ENCODE measurements at places on chromosomes 1 and 21. TPM values are rescaled to one million over a fixed set of nuclear protein-coding genes. Genes with fewer than 3 reads are reported as not detected.

VWA1 gene
- total RNA-seq = 0.72 TPM

- H3K36me3 ChIP-seq = no peaks in the 10 kb centered on the region
- no peaks in the 10 kb centered on the region for H3K4me1 ChIP-seq
- H3K27me3 ChIP-seq = no peaks in the 10 kb centered on the region
- H3K27ac ChIP-seq = no peak overlapping the region
Measured at GRCh38 chr1:40306296-40306695, 10.8 kb downstream of the COL9A2 start.

- peaks cover 8% of the 10 kb centered on the region for H3K36me3 ChIP-seq
- peak within 1 kb of the TSS; percentile 60 for H3K27ac ChIP-seq
- peak within 1 kb of the TSS; percentile 83 for H3K4me3 ChIP-seq
- peak; percentile 89 for DNase-seq
- H3K27me3 ChIP-seq = peaks cover 6% of the 10 kb centered on the region
- peaks cover 34% of the 10 kb centered on the region for H3K4me1 ChIP-seq
Measured at GRCh38 chr1:7770997-7771822, at the start of gene VAMP3. Gene VAMP3 (plus strand): TSS chr1:7771296. CDS start chr1:7771384, 88 bp downstream.

GRCh38 chr1:55635856-55636255 lies 420.7 kb upstream of the USP24 start:
- H3K27ac ChIP-seq = no peak overlapping the region
- no peaks in the 10 kb centered on the region for H3K36me3 ChIP-seq
- DNase-seq = no peak
- no peak overlapping the region for H3K4me3 ChIP-seq

DNA sequence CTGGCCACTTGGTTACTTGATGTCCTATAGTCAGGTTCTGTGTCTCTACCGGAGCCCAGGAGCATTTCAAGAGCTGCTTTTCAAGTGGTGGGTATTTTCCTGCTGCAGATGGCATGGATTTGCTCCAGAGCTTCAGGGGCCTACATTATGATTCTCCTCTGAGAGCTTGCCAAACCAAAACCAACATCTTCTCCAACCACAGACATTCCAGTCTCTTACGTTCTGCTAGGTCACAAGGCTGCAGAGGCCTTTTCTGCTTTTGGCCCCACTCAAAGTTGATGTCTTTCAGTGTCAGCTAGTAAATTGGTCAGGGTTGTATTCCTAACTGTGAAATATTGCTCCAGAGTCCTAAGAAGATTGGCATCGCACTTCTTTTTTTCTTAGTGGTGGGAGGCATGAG lies 14.7 kb upstream of the AQP10 start:
- H3K4me1 ChIP-seq = peaks cover 15% of the 10 kb centered on the region
- H3K36me3 ChIP-seq = no peaks in the 10 kb centered on the region
- no peaks in the 10 kb centered on the region for H3K27me3 ChIP-seq
- H3K27ac ChIP-seq = no peak overlapping the region
- H3K4me3 ChIP-seq = no peak overlapping the region

DNA sequence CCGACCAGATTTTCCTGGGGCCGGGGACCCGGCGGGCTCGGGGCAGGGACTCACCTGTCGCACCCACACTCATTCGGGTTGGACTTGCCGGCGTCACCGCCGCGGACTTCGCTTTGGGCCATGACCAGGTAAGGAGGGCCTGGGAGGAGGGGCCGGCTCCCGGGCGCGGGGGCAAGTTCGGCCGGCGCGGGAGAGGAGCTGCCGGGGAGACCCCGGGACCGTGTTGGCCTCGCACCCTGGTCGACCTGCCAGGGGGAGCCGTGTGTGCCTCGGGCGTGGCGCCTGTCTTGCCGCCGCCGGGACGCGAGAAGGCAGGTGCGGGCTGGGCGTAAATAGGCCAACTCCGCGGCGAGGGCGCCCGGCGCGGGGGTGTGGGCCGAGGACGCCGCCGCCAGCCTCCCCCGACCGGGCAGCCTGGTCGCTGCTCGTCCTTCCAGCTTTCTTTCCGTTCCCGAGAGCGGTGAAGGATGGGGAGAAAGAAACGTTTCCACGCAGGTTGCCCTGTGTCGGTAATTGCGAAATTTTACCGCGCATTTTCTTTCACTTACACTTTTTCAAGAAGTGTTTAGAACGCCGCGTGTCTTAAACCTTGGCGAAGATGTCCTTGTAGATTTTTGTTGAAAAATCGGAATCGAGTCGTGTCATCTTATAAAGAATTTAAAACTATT lies 558 bp downstream of the USP1 start:
- DNase-seq = peak; percentile 46
- peak overlapping the region; percentile 82 for H3K4me3 ChIP-seq
- H3K27ac ChIP-seq = peak overlapping the region; percentile 99
- H3K4me1 ChIP-seq = peaks cover 32% of the 10 kb centered on the region
- peaks cover 39% of the 10 kb centered on the region for H3K36me3 ChIP-seq

Data from activated naive CD4-positive, alpha-beta T cell treated with anti-CD3 and anti-CD28 coated beads for 36 hours (primary cell).